NCI-H1417 (cell line): ENCODE measurements at places on chromosomes 12 and 14.

DNA sequence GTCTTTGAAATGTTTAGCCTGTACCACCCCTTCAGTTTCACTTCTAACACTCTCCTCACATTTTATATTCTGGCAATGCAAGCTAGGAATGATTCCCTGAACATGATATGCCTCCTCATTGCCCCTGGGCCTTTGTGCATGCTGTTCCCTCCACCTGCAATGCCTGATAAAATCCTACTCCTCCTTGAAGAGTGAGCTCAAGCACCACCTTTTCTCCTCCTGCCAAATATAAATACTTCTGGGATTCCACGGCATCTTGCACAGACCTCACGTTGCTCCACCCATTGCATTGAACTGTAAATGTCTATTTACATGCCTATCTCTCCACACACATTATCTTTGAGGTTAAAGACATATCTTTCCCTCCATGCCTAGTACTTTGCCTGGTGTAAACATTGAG is 21.1 kb downstream of the NKX2-1 start:
- DNase-seq, result peak; percentile 74

GRCh38 chr12:12999271-12999958 is 650 bp downstream of the HEBP1 start:
- DNase-seq, result peak; percentile 44

GRCh38 chr12:5377997-5378592 is 53.8 kb upstream of the NTF3 start:
- peak; percentile 84 for DNase-seq

DNA sequence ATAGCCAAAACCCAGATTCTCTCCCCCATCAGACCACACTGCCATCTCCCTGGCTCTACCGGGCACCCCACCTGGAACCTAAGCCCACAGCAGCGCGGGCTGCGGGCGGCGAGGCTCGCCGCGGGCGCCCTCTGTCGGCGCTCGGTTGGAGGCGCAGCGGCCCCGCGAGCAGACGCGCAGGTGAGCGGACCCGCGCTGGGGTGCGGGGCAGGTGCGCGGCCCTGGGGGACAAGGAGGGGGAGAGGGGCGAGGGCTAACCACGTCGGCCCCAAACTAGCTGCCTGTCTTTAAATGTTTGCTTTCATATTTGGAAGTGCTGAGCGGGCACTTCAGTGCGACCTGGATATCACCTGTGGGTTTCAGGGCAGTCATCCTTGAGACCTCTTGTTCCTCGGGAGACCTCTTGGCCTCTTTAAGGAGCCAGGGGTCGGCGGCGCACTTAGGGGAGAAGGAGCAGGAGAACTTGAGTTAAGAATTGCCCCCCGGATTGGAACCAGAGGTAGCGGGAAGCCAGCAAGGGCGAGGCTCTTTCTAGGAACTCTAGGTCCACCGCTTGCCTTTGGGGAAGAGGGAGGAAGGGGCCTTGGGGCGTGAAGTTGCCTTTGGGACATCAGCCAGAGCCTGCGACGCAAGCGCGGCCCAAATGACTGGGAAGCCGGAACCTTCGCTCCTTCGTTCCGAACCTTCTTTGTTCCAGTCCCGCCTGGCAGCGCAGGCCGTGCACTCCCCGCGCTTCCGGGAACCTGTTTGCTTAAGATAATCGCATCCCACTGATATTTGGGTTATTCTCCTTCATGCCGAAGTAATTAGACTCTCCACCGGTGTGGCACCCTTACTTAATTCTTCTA is 78.7 kb downstream of the NEDD1 start:
- peak; percentile 90 for DNase-seq

- DNase-seq, result no peak
Observed at GRCh38 chr12:67573566-67573965, 75.0 kb upstream of the DYRK2 start.

DNA sequence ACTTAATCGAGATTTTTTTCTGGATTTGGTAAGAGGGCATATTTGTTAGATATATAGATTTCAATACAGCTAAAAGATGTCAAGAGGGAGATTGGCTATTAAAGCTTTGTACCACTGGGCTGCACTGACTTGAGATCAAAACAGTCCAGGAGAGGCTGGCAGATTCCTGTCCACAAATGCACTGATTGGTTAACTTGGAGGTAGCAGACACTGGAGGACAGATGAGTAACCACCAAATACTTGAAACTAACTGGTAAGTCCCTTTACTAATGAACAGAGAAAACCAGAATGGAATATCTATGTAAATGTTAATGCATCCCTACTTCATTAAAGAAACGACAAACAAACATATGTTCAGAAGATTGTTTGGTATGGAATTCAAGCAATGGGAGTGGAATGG is 416.6 kb downstream of the LRIG3 start:
- DNase-seq, result no peak

GRCh38 chr14:22008766-22009165 is 335.1 kb upstream of the OR4E1 start:
- DNase-seq, result no peak

DNA sequence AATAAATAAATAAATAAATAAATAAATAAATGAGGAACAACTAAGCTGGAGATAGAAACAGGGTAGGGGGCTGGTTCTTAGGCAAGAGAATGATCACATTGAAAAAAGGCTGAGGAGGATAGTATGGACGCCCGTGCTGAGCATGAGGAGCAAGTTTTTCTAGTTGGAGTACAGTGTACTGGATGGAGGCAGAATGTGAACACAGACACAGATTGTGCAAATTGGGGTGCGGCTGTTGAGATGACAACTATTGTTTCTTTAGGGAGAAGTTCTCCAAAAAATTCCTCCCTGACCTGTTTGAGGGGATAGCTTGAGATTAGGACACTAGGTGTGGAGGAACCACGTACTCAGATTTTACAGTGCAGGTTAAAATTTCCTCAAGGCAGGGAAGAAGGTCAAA is 979 bp upstream of the BIN2 start:
- DNase-seq, result no peak

- DNase-seq, result no peak
Observed at GRCh38 chr14:105582639-105583038, 56.3 kb downstream of the TMEM121 start.

GRCh38 chr14:104746071-104746545 is 6.8 kb upstream of the SIVA1 start:
- no peak for DNase-seq

DNA sequence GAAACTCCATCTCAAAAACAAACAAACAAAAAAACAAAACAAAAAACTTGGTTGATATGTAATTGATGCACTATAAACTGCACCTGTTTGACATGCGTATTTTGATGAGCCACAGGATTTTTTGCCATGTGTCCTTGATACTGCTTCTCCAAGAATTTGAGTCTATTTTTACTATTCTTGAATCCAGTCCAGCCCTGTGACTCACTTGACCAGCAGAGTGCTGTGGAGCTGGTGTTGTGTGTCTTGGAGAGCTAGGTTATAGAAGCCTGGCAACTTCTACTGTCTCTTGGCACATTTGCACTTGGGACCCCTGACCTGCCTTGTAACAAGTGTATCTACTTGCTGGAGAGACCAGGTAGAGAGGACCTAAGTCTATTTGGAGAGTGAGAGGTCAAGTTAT is 52.0 kb downstream of the KLRG1 start:
- DNase-seq, result no peak

DNA sequence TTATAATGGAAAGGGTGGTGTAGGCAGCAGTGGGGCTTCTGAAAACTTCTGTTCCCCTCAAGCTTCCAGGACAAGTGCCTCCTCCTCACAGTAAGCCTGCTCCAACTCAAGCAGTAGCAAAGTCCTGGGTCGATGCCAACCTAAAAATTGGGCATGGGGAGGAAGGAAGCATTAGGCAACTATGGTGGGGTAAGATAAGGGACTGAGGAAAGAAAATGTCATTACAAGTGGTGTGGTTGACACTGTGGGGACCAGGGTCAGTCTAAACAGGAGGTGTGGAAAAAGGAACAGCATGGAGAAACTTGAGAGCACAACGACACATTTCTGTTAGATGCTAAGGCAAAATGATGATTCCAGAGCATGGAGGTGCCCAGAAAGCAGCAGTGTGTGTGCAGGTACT is 34.9 kb downstream of the WIF1 start:
- DNase-seq, result no peak

- no peak for DNase-seq
Observed at GRCh38 chr12:131994589-131994988, 44.8 kb downstream of the EP400 start.

GRCh38 chr14:85129921-85130320 is 400.0 kb upstream of the FLRT2 start:
- DNase-seq, result no peak

GRCh38 chr12:78118036-78118435 is 287.3 kb downstream of the NAV3 start:
- no peak for DNase-seq

DNA sequence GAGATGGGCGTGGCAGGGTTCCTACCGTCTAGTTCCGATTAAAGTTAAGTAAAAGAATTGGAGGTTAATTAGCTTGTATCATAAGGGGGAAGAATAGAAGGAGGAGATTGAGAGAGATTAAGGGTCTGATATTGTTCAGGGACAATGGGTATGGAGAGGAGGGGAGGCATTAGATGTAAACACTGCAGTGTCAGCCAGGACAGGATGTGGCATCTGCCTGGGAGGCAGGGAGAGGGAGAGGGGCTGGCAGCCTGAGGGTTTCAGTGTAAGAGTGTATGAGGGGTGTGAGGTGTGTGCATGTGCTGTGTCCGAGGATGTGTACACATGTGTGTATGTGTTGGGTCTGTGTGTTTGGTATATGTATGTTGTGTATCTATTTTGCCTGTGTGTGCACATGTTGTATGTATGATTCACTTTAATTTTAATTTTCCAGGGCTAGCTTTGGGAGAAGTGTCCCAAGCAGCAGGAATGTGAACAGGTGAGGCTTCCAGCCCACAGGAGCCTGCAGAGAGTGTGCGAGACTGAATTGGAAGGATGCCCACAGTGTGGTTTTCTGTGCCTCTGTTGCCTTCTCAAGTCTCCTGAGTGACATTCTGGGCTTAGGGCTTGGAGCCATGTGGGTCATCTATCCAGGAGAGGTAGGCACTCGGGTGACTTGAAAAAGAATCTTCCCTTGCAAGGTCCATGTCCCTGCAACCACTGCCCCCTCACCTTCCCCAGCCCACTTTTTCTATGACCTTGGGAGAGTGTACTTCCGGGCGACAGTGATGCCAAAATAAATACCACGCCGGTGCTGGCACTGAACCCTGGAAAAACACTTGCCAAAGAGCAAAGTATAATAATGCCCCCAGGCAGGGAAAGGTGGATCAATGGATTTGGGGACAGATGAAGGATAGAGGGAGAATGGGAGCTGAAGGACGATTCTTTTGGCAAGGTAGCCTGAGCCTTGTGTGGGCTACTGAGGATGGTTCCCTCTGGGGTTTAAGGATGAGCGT is 36.8 kb upstream of the DCD start:
- DNase-seq, result no peak

DNA sequence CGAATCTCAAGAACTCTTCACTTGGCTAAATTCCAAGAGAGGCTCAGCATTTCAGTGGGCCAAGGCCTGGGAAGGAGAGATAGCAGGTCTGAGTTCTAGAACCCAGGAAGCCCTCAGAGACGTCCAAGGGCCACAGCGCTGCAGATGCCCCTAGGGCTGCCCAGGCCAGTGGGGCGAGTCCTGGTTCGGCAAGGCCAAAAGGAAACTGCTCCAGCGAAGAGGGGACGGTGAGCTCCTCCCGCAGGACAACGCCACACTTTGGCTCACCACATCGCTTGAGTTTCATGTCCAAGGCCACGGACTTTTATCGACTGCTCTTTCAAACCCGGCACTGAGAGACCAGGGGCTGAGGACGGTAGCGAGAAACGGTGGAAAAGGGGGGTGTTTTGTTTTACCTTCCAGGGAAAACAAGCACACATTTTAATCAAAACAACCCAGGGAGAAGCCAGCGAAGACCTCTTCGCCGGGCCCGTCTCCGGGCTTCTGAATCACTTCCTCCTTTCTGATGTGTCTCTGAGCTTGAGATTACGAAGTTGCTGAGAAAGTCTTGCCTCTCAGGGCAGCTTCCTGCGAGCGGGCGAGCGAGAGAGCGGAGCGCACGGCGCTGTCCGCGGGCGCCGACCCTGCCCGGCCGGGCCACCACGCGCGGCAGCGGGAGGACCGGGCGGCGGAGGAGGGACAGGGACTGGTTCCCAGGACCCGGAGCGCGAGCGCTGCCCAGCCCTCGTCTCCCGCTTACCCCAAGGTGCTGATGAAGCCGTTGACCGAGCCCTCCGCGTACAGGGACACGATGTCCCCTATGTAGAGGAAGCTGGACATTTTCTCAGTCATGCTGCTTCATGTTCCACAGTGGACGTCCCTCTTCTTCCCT is 808 bp downstream of the ITPR2 start:
- peak; percentile 83 for DNase-seq

- DNase-seq, result no peak
Observed at GRCh38 chr12:777550-778047, 25.2 kb downstream of the WNK1 start.

- DNase-seq, result no peak
Observed at GRCh38 chr12:111981987-111982386, 31.0 kb downstream of the TMEM116 start.

DNA sequence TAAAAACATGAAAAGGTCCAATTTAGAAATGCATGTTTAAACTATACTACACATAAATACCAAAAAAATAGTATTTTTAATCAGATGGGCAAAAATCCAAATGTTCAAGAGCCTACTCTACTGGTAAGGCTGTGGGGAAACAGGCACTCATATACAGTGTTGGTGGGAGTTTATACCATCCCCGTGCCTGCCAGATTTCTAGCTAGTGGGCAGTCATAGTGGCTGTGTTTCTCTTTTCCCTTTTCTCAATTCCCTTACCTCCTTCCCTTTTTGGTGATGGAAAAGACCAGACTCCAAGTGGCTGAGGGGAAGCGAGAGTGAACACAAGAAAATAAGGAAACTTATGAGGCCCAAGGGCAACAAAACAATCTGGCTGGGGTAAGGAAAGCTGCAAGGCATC is 14.7 kb downstream of the ZNF641 start:
- DNase-seq, result no peak

GRCh38 chr12:10031771-10032175 is 1.3 kb downstream of the CLEC9A start:
- DNase-seq, result no peak

GRCh38 chr12:57488402-57489156 is 711 bp downstream of the MARS1 start:
- DNase-seq, result no peak

GRCh38 chr12:58703866-58704265 is 216.4 kb downstream of the LRIG3 start:
- no peak for DNase-seq

- peak; percentile 67 for DNase-seq
Observed at GRCh38 chr12:72872996-72873395, 600.8 kb downstream of the TRHDE start.

DNA sequence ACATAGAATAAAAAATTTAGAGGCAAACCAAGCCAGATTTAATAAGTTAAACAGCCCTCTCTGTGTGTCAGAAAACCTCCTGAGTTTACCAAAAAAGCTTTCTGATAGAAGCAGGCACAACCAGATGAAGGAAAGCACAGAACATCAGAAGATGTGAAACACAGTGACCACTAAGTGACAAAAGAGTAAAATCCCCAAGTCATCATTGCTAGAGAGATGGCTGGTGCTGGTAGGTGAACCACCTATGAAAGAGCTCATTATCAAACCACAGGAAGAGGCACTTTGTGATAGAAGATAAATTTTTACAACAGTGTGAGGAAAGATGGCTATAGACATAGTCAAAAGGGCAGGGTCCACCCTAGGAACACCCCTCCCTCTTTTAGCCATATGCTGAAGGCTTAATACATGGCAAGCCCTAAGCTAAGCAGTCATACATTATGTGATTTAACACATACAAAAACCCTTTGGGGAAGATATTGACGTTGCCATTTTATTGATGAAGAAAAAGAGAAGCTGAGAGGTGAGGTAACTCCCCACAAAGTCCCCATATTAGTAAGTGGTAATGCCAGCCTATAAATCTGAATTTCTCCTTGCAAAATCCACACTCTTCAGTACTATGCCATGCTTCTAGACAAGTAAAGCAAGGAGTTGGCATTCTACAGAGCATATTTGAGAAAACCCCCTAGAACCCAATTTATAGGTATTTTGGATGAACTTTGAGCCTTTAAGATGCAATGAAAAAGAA is 449.9 kb downstream of the LRIG3 start:
- no peak for DNase-seq
